ENCODE measurements at places on chromosomes 16 and 17.

- no peak for DNase-seq
Observed at GRCh38 chr17:10051112-10051511, 146.0 kb upstream of the RCVRN start.

DNA sequence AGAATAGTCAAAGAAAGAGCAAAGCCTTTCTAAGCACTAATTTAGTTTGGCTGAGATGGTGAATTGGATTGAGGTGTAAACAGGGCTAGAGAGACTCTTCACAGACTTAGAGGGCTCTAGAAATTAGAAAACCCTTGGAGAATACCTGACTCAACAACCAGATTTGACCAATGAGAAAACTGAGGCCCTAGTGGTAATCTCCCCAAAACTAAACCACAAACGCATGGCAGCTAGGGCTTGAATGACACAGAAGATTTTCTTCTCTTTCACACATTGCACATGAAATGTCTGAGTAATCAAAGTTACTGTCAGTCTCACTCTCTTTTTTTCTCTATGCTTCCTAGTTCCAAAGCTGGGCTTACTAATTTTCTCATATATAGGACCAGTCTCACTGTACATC is 314.5 kb upstream of the KCNJ16 start:
- DNase-seq = no peak

GRCh38 chr16:68740628-68741346 is 3.7 kb downstream of the CDH1 start:
- no peak for DNase-seq

- no peak for DNase-seq
Observed at GRCh38 chr17:80279895-80280294, 19.2 kb downstream of the RNF213 start.

DNA sequence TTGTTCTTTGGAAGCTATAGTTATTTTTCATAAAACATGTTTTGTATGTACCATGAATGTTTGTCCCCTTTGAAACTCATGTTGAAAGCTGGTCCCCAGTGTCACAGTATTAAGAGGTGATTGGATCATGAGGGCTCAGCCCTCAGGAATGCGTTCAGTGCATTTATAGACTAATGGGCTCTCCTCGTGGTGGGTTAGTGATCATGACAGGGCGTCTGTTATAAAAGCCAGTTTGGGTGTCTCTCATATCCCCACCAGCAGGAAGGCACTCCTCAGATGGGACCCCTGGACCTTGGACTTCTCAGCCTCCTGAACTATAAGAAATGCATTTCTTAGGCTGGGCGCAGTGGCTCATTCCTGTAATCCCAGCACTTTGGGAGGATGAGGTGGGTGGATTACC is 10.4 kb downstream of the BANP start:
- no peak for DNase-seq

- DNase-seq = no peak
Observed at GRCh38 chr16:88487920-88488851, 35.1 kb downstream of the ZFPM1 start.

- DNase-seq = no peak
Observed at GRCh38 chr17:13643180-13643579, 41.5 kb upstream of the HS3ST3A1 start.

- DNase-seq = no peak
Observed at GRCh38 chr17:6393351-6393952, 41.5 kb downstream of the AIPL1 start.

- DNase-seq = no peak
Observed at GRCh38 chr16:24610416-24610755, 71.0 kb downstream of the RBBP6 start.

DNA sequence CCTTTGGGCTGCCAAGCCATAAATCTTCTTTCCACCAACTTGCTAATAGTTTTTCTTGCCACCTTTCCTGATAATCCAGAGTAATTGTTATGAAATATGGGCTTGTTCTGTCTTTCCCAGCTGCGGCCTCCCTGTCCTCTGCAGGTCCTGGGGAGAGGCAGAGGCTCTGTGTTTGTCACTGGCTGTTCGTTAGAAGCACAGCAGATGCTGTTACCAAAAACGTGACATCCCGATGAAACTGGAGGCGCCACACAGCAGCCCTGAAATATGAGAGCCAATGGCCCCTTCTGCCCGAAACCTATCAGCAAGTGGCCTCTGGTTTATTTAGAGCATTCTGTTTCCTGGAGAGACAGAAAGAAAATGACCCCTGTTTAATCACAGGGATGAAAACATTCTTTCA is 115.1 kb upstream of the ANKFN1 start:
- no peak for DNase-seq

- DNase-seq = no peak
Observed at GRCh38 chr16:2026461-2027023, at the start of gene NHERF2. TSS of gene NHERF2 (plus strand) at chr16:2026902. CDS start at chr16:2027006, 104 bp downstream.

- DNase-seq = no peak
Observed at GRCh38 chr16:30079480-30079879, 3.7 kb downstream of the PPP4C start.

- DNase-seq = no peak
Observed at GRCh38 chr17:34673516-34673915, 94.1 kb downstream of the TMEM132E start.

- peak; percentile 52 for DNase-seq
Observed at GRCh38 chr17:42101513-42102292, 3.4 kb upstream of the ZNF385C start.

DNA sequence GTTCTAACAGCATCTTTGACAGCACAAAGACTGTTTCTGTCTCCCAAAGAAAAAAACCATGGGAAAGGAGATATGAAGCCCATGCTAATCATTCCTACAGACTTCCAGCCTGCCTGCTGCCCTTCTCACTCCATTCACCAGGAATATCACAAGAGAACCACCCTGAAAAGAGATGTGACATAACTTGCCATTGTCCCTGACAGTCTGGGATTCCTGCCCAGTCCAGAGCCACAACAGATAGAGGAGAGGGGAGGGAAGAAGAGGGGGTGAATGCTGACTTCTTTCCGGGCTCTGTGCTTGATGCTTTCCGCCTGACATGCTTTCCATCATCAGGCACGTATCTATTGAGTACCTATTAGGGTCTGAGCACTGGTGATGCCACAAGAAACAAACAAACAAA is 31.6 kb upstream of the ASIC2 start:
- no peak for DNase-seq

DNA sequence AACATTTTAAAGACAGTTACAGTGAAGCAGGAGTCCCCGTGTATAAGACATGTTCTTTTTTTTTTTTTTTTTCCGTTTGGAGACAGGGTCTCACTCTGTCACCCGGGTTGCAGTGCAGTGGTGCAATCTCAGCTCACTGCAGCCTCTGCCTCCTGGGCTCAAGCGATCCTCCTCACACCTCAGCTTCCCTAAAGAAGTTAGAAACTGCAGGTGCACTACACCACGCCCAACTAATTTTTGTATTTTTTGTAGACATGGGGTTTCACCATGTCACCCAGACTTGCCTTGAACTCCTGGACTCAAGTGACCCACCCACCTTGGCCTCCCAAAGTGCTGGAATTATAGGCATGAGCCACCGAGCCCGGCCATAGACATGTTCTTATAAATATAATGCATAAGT is 3.0 kb downstream of the EVI2B start:
- DNase-seq = no peak

DNA sequence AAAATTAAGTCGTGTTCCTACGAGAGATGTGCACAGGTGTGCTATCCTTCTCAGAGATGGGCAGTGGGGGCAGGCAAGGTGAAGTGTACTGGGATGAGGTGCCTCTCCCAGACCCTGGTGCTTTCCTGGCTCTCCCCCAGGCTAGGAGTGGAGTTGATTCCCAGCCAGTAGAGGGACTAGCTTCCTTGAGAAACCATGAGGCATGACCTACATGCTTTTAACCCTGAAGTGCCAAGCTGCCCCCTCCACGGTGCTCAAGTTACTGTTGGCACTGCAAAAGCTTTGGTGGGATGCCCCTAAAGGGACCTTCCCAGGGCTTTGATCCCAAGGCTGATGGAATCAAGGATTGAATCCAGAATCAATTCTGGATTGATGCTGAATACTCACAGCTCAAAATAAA is 47.0 kb upstream of the SREBF1 start:
- no peak for DNase-seq

DNA sequence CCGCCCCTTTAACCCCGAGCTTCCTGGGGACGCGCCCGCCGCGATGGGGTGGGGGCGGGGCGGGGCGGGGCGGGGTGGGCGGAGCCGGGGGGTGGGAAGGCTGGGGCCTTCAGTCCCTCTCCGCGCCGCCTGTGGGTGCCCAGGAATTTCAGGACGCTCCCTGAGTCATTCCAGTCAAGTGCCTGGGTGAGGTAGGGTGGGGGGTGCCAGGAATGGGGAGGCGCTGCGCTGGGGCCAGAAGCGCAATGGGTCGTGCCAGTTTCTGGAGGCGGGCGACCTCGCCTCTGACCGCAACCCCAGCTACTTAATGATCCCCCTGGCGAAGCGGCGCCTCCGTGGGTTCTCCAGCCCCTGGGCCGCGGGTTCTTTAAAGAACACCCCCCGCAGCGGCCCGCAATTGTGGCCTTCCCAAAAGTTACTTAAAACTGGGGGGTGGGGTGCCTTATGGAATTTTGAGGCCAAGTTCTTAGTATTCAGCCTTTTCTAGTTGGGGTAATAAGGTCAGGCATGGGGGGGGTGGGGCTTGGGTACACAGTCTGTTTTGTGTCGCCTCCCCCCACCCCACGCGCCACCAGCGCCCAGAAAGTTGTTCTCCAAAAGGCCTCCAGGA is 826 bp upstream of the GSE1 start:
- no peak for DNase-seq

GRCh38 chr16:7378024-7378695 is 45.5 kb downstream of the RBFOX1 start:
- DNase-seq = no peak

GRCh38 chr16:69812688-69813014 is 50.5 kb downstream of the WWP2 start:
- DNase-seq = no peak

DNA sequence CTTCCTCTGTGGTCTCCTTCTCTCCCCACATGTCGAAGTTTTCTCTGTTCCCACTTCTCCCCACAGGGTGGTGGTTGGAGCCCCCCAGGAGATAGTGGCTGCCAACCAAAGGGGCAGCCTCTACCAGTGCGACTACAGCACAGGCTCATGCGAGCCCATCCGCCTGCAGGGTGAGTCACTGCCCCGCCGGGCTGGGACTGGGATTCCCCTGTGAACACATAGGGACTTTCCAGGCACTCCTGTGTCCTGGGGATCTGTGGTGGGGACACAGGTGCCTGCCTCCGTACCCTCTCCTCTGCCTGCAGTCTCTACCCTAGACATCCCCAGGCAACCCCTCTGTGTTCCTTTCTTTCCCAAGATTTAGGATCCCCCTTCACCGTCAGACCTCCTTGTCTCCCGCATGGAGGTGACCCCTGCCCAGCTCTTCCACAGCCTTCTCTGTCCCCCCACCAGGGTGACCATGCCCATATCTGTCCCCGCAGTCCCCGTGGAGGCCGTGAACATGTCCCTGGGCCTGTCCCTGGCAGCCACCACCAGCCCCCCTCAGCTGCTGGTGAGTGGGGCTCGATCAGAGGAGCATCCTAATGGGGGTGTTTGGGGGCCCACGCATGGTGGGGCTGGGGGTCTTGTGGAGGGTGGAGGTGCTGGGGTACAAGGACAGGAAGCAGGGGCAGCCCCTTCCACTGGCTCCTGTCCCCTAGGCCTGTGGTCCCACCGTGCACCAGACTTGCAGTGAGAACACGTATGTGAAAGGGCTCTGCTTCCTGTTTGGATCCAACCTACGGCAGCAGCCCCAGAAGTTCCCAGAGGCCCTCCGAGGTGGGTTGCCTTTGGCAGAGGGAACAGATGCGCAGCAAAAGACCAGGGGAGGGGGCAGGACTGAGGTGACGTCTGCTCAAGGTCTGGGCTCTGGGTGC is 5.8 kb downstream of the ITGAM start:
- peak; percentile 56 for DNase-seq

DNA sequence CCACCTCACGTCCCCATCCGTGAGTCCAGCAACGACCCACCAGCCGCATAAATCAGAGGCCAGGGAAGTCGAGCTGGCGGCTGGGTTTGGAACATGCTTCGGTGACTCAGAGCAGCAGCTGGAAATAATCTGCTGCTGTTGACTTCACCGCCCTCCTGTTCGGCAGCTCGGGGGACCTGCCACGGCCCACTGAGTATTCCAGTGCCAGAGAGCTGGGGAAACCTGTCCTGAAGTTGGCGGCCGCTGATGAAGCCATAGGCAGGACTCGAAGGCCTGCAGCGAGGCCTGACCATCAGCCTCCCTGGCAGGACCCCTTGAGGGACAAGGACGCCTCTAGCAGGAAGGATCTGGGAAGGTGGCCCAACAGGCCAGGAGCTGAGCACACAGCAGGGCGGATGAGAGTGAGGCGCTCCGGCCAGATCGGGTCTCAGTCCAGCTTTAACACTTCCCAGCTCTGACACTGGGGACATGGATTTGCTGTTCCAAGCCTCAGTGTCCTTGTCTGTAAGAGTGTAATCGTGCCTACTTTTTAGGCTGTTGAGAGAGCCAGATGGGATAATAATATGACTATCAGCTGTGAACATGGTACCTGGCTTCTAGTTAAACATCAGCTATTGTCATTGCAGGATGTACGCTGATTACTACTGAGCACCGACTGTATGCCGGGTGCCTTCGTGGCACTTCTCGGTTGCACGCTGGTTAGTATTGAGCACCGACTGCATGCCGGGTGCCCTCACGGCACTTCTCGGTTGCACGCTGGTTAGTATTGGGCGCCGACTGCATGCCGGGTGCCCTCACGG is 50.4 kb upstream of the CIBAR2 start:
- no peak for DNase-seq
